ENCODE measurements at places on chromosomes 11 and 22. TPM values are rescaled to one million over a fixed set of nuclear protein-coding genes. Genes with fewer than 3 reads are reported as not detected.

The FGF4 gene
- total RNA-seq, result not detected

The CASP5 gene
- not detected for total RNA-seq

The NUDT8 gene
- 15.1 TPM for total RNA-seq

The OSBPL5 gene
- total RNA-seq, result 64.2 TPM

- no peak overlapping the region for H3K4me3 ChIP-seq
- no peak for DNase-seq
- peak overlapping the region; percentile 94 for H3K27ac ChIP-seq
Observed at GRCh38 chr11:33722590-33723234, 13.5 kb downstream of the CD59 start.

- no peaks in the 10 kb centered on the region for H3K36me3 ChIP-seq
- no peak for DNase-seq
- no peaks in the 10 kb centered on the region for H3K4me1 ChIP-seq
- no peak overlapping the region for H3K27ac ChIP-seq
- H3K27me3 ChIP-seq, result no peaks in the 10 kb centered on the region
Observed at GRCh38 chr22:26295563-26296126, 126.4 kb downstream of the SEZ6L start.

GRCh38 chr11:46001448-46001914 lies 79.0 kb downstream of the LARGE2 start:
- no peak overlapping the region for H3K4me3 ChIP-seq
- no peak overlapping the region for H3K27ac ChIP-seq
- H3K36me3 ChIP-seq, result no peaks in the 10 kb centered on the region
- no peaks in the 10 kb centered on the region for H3K4me1 ChIP-seq

- no peak for DNase-seq
- no peak overlapping the region for H3K4me3 ChIP-seq
- H3K4me1 ChIP-seq, result no peaks in the 10 kb centered on the region
- no peaks in the 10 kb centered on the region for H3K36me3 ChIP-seq
Observed at GRCh38 chr22:26431261-26431995, 2.4 kb downstream of the ASPHD2 start.

- H3K4me1 ChIP-seq, result no peaks in the 10 kb centered on the region
- H3K4me3 ChIP-seq, result no peak overlapping the region
- no peak for DNase-seq
- H3K36me3 ChIP-seq, result no peaks in the 10 kb centered on the region
- no peaks in the 10 kb centered on the region for H3K27me3 ChIP-seq
Observed at GRCh38 chr11:33387581-33387980, 130.4 kb downstream of the HIPK3 start.

- no peak for DNase-seq
- peaks cover 4% of the 10 kb centered on the region for H3K4me1 ChIP-seq
- no peaks in the 10 kb centered on the region for H3K27me3 ChIP-seq
- no peak overlapping the region for H3K27ac ChIP-seq
- H3K36me3 ChIP-seq, result no peaks in the 10 kb centered on the region
Observed at GRCh38 chr22:19710020-19710768, 4.1 kb upstream of the SEPTIN5 start.

GRCh38 chr11:123228496-123229163 lies 33.6 kb upstream of the CLMP start:
- H3K27ac ChIP-seq, result no peak overlapping the region
- no peak overlapping the region for H3K4me3 ChIP-seq

- H3K27ac ChIP-seq, result no peak overlapping the region
- H3K27me3 ChIP-seq, result no peaks in the 10 kb centered on the region
- H3K4me1 ChIP-seq, result peaks cover 4% of the 10 kb centered on the region
- H3K36me3 ChIP-seq, result no peaks in the 10 kb centered on the region
- H3K4me3 ChIP-seq, result no peak overlapping the region
Observed at GRCh38 chr11:65595131-65595530, 469 bp downstream of the KCNK7 start.

- H3K4me3 ChIP-seq, result no peak overlapping the region
- no peaks in the 10 kb centered on the region for H3K4me1 ChIP-seq
- DNase-seq, result no peak
- no peak overlapping the region for H3K27ac ChIP-seq
Observed at GRCh38 chr11:134393638-134394037, 18.4 kb downstream of the B3GAT1 start.

DNA sequence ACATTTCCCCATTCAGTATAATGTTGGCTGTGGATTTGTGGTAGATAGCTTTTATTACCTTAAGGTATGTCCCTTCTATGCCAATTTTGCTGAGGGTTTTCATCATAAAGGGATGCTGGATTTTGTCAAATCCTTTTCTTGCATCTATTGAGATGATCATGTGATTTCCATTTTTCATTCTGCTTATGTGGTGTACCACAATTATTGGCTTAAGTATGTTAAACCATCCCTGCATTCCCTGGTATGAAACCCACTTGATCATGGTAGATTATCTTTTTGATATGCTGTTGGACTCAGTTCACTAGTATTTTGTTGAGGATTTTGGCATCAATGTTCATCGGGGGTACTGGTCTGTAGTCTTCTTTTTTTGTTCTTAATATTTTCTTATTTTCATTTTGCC lies 44.7 kb upstream of the ARHGAP32 start:
- H3K36me3 ChIP-seq, result no peaks in the 10 kb centered on the region
- no peak overlapping the region for H3K27ac ChIP-seq
- H3K4me1 ChIP-seq, result no peaks in the 10 kb centered on the region
- H3K27me3 ChIP-seq, result no peaks in the 10 kb centered on the region
- no peak for DNase-seq
- no peak overlapping the region for H3K4me3 ChIP-seq

DNA sequence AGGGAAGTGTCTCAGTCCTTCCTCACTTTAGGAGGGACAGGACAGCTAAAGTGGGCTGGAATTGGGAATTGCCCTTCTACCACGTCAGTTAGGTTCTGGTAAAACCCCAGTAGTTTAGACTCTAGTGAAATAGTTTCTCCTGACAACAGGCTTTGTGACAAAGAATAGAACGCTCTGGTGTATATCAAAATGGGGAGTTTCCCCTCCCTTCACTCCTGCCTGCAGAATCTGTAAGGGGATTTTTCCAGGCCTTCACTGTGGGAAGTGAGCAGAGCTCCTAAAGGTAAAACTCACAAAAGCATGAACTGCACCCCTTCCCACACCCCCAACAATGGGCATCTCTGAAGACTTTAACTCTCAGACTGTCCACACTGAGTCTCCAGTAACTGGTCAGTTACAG lies 460.9 kb upstream of the LRRC4C start:
- H3K27ac ChIP-seq, result no peak overlapping the region
- H3K4me3 ChIP-seq, result no peak overlapping the region
- no peaks in the 10 kb centered on the region for H3K27me3 ChIP-seq
- no peak for DNase-seq
- no peaks in the 10 kb centered on the region for H3K36me3 ChIP-seq

GRCh38 chr11:10920875-10921274 lies 63.0 kb upstream of the ZBED5 start:
- no peaks in the 10 kb centered on the region for H3K36me3 ChIP-seq
- DNase-seq, result no peak
- H3K4me1 ChIP-seq, result no peaks in the 10 kb centered on the region
- H3K27ac ChIP-seq, result no peak overlapping the region

GRCh38 chr11:9076661-9077060 lies 14.7 kb downstream of the SCUBE2 start:
- H3K36me3 ChIP-seq, result no peaks in the 10 kb centered on the region
- no peaks in the 10 kb centered on the region for H3K27me3 ChIP-seq
- peaks cover 4% of the 10 kb centered on the region for H3K4me1 ChIP-seq
- H3K4me3 ChIP-seq, result no peak overlapping the region
- DNase-seq, result no peak
- H3K27ac ChIP-seq, result peak overlapping the region; percentile 53

DNA sequence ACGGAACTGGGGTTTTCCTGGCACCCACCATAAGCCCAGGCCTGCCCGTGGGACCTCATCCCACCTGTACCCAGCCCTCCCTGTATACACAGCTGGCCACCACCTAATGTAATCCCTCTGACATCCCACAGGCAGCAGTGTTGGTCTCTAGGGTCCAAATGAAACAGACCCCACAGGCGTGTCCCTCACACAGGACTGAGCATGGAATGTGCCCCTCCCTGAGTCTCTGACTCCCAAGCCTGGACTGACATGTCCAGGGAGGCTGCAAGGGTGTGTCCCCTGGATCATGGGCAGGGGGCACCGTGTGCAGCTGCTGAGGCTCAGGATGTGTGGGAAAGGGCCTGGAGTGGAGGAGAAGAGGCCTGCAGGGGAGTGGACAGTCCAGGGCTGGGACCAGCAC lies 50.6 kb upstream of the PPARA start:
- peak overlapping the region; percentile 99 for H3K27ac ChIP-seq
- no peaks in the 10 kb centered on the region for H3K27me3 ChIP-seq
- peaks cover 61% of the 10 kb centered on the region for H3K4me1 ChIP-seq
- H3K36me3 ChIP-seq, result no peaks in the 10 kb centered on the region
